Memory B cell (primary cell): ENCODE measurements at places on chromosomes 5 and 9.

DNA sequence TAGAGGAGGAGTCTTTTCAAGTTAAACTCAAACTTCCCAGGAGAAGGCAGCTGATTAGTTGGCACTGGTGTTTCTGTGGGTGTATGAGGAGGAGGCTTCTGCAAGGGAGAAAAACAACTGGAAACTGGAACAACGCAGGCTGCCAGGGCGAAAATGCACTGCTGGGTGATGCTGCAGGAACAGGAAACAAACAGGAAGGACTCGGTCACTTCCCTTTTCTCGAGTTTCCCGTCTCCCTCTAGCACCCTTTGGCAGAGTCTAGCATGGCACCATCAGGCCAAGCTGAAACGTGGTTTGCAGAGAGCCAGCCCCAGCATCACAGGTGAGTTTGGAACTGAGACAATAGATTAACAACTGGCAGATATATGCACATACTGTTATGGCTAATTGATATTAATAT, 77.5 kb upstream of the CAST start:
- DNase-seq = no peak

- DNase-seq = no peak
These were observed 6.0 kb downstream of the C9orf40 start for GRCh38 chr9:74946686-74947085.

DNA sequence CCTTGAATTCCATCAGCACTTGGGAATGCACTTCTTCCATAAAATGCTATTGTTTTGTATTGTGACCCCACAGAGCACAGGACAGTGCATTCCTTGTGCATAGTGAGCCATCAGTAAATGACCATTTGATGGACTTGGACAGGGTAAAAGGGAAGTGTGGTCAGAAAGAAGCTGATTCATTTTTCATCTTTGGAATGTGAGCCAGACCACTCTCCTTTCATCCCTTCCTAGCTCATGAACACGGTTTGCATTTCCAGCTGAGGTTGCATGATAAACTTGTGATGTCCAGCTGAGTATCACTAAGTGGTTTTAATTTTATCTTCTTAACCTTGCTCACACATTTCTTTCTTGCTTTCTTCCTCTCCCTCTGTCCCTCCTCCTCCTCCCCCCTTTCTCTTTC, 101.3 kb downstream of the NUDT12 start:
- DNase-seq = no peak

GRCh38 chr5:160419458-160420330, 813 bp upstream of the SLU7 start:
- no peak for DNase-seq

- no peak for DNase-seq
These were observed 86.0 kb upstream of the SH3PXD2B start for GRCh38 chr5:172540099-172540870.

GRCh38 chr5:142128675-142129208, 20.2 kb downstream of the NDFIP1 start:
- no peak for DNase-seq

DNA sequence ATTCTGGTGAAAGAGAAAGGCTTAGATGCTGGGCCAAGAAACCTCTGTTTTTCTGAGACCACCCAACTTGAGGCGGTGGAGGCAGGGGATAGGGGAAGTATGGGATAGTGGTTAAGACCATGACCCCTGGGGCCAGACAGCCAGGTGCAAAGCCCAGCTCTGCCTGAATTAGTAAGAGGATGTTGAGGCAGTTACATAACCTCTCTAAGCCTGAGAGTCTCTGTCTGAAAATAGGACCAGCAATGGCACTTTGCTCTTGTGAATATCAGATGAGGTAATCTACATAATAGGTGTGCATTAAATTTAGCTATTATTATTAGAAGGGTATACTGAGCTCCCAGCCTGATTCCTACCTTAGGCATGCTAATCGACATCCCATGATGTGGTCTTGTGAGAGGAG, 68.2 kb downstream of the DOCK2 start:
- no peak for DNase-seq

DNA sequence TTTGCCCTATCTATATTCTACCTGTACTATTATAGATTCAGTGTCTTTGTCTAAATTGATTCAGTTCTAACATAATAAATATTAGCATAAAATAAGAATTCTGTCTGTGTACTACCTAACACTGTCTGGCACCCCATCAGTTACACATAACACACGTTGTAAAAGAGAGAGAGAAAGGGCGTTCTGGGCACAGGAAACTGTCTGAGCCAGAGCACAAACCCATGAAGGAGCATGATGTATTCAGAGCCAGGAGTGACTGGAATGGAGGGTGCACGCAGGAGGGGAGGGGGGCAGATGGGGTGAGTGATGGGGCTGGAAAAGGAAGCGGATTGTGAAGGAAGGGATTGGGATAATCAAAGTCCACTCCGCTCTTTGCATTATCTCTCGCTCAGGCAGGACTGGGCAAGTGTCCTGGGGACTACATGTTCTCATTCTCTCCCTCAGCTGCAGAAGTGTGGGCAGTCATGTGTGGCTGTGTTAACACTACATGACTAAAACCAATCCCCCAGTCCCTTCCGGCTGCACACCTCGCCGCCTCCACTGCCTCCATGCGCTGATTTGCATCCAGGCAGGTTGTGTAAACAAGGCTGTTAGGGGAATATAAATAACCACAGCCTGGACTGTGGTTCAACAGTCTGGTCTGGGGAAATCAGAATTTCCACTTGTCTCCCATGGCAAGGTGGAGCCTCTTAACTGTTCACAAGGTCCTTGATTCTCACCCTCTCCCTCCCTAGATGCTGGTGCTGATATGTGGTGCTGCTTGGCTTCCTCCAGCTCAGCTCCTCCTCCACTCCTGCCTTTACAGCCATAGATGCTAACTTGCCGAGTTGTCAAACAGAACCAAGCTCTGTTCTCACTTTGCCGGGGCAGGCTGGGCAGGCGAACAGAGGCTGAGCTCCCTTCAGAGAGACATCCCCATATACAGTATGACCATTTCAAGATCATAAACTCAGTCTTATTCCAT, 367.5 kb upstream of the BRINP1 start:
- peak; percentile 9 for DNase-seq

- no peak for DNase-seq
These were observed 235.7 kb upstream of the TNC start for GRCh38 chr9:115353681-115354080.

DNA sequence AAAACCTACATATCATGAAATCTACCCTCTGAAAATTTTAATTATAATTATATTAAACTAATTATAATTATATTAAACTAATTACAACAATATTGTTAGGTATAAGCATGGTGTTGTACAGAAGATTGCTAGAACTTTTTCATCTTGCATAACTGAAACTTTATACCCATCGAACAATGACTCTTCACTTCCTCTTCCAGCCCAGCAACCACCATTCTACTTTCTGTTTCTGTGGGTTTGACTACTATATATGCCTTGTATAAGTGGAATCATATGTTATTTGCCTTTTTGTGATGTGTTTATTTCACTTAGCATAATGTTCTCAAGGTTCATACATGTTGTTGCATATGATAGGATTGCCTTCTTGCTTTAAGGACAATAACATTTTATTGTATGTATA, 274.2 kb upstream of the CCNH start:
- no peak for DNase-seq

- no peak for DNase-seq
These were observed 500.2 kb upstream of the NUDT12 start for GRCh38 chr5:104062621-104063377.

DNA sequence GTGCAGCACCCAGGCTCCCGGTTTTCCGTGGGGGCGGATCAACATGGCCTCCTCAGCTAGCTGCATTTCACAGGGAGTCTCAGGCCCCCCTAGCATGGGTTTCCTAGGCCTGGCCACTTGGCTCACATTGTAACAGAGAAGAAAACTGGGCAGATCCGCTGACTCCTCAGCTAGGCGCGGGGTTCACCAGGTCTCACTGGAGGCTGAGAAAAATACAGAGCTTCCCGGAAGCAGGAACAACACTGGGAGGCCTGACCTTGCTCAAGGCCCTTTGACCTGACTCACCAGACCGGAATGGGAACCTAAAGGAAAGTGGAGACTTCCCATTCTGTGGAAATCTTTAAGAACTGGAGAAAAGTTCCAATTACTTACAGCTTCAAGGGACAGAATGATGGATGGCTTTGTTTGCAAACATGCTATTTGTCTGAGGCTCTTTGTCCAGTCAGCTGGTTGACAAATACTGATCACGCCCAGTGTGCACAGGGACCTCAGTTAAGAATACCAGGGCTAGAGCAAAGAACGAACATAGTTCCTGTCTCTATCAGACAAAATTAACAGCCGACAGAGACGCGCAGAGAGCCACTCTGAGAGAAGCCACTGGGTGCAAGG, 88.7 kb upstream of the LRRTM2 start:
- DNase-seq = no peak

DNA sequence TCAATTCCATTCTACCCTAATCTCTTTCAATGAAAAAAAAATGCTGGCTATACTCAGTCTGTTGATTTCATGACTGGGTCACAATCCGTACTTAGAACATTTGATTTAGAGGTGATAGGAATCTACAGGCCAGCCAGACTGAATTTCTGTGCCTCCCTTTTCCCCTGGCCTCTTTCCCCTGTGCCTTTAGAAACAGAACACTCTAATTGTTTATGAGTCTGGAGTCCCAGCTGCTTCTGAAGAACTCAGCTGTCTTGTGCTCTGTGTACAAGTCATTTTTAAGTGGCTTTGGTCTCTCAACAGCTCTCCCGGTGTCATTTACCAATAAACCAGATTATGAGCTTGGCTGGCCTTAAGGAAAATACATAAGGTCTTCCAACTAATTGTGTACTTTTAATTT, 94.1 kb upstream of the ITGA2 start:
- no peak for DNase-seq

DNA sequence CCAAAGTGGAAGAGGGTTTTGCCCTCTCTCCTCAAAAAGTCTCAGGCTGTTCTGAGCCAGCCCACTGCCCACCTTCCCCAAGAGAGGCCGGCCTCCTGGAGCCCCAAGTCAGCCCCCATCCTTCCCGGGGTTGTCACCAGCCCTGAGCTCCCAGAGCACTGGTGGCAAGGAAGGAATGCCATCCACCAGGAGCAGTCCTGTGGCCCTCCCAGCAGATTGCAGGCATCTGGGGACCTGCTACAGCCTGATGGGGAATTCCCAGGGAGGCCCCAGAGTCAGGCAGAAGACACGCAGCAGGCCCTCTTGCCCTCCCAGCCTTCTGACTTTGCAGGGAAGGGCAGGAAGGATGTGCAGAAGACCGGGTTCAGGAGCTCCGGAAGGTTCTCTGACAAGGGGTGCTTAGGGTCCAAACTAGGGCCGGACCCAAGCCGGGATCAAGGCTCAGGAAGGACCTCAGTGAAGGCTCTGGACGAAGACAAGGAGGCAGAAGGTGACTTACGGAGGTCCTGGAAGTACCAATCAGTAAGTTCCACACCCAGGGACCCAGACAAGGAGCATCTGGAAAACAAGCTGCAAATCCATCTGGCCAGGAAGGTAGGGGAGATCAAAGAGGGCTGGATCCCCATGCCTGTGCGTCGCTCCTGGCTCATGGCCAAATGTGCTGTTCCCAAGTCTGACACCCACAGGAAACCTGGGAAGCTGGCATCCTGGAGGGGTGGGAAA, 3.7 kb downstream of the SPATA31E1 start:
- no peak for DNase-seq

DNA sequence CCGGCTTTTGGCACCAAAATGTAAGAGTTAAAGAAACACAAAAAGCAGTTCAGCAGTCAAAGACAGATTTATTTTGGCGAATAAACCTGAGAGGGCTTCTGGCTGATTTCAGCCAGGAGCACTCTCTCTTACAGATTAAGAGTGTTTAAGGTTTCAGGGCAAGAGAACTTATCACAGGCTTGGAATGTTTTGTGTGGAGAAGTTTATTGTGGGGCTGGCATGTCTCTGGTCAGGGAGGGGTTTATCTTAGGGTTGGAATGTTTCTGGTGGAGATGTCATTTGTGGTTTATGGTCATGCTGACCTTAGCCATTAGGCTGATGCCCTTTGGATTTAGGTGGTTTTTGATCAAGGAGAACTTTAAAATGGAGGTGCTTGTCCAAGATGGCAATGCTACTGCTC, 622.3 kb upstream of the PTPRD start:
- DNase-seq = no peak

GRCh38 chr9:106969696-106970095, 106.7 kb downstream of the ZNF462 start:
- no peak for DNase-seq

- DNase-seq = peak; percentile 31
These were observed 5.8 kb upstream of the RAB14 start for GRCh38 chr9:121207371-121207940.

GRCh38 chr5:52685566-52685965, 102.2 kb upstream of the ITGA1 start:
- DNase-seq = no peak

- DNase-seq = no peak
These were observed 26.7 kb downstream of the RNF145 start for GRCh38 chr5:159182691-159183090.

DNA sequence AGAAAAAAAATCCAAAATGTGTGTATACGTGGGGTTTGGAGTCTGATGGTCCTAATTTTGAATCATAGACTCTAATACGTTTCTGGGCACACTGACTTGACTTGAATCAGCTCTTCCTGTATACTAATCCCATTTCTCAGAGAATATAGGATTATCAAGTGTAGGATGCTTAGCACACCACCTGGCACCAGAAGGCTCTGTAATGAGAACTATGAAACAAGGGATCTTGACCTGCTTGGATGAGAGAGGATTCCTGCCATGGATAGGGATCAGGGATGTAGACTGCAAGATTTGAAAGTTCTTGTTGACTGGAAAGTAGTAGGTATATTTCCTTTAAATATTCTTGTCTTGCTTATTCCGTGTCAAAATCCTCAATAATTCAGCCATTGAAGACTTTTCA, 7.8 kb downstream of the HSPA4 start:
- no peak for DNase-seq

GRCh38 chr5:79513308-79513703, 628 bp downstream of the HOMER1 start:
- no peak for DNase-seq

- no peak for DNase-seq
These were observed 1135.9 kb upstream of the WWC1 start for GRCh38 chr5:167155387-167156005.

- no peak for DNase-seq
These were observed 298.5 kb upstream of the CDH18 start for GRCh38 chr5:20286512-20286911.

GRCh38 chr9:113934829-113935676, 58.9 kb downstream of the ZNF618 start:
- DNase-seq = no peak

DNA sequence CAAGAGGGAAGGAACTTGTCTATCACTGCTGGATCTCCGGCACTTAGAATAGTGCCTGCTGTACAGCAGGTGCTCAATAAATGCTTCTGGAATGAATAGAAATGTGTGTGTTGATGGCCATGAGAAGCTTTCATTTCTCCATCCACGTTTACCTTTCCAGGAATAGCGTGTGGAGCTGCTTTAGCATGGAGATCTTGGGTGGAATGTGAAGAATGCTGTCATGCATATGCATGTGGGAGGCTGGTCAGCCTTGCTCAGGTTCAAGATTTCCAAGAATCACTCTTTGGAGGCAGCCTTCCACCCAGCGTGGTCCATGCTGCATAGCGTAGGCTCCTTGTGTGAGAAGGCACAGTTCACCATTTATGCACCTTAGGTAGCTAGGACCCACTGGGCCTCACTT, 19.2 kb downstream of the COL15A1 start:
- DNase-seq = no peak
